ENCODE measurements at places on chromosomes 2 and 18.

- DNase-seq, result no peak
Measured at GRCh38 chr2:58698620-58699019, 457.5 kb upstream of the FANCL start.

- no peak for DNase-seq
Measured at GRCh38 chr2:177281400-177282180, 17.1 kb upstream of the NFE2L2 start.

- DNase-seq, result no peak
Measured at GRCh38 chr2:58543442-58543841, 302.3 kb upstream of the FANCL start.

DNA sequence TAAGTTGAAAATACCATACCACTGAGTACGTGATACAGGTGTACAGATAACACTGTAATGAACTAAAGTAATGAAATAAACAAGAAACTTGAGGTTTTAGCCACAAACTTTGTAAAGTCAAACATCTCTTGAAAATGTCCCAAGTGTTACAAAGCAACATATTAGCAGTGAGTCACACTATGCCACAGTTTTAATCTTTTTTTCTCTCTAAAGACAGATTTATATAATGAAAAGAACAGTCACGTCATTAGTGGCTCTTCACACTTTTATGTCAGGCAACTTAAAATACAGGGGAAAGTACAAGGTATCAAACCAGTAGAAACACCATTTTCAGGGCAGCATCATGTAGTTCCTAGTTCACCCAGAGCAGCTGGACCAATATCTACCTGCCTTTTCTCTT is 42.1 kb downstream of the RAPH1 start:
- DNase-seq, result no peak

- DNase-seq, result no peak
Measured at GRCh38 chr2:179954026-179954425, 53.1 kb downstream of the CWC22 start.

GRCh38 chr2:11074246-11074820 is 80.9 kb upstream of the SLC66A3 start:
- DNase-seq, result no peak

DNA sequence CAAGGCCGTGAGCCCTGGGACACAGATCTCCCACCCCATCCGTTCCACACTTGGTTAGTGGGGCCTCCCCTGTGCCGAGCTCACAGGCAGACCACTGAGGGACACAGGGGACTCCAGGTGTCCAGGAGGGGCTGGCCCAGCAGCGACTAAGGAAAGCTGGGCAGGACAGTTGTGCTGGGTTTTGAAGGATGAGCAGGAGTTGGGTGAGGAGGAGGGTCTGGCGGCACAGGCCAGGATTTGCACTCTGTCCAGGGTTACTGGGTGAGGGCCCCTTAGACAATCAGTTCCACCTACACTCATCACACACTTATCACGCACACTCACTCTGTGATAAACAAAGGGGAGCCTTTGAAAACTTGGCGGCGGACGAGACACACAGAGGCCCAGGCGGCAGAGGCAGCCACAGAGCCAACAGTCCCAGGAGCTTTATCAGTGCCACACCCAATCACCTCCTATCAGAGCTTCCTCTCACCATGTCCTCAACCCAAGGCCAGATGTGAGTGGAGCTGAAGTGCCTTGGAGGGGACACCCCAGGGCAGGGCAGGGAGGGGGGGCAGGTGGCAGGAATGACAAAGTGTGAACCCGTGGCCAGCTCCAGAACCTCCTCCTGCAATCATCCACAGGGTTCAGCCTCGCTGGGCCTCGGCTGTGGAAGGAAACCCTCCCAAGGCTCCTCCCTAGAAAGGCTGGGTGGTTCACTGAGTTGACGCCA is 26.6 kb downstream of the BIN1 start:
- no peak for DNase-seq

DNA sequence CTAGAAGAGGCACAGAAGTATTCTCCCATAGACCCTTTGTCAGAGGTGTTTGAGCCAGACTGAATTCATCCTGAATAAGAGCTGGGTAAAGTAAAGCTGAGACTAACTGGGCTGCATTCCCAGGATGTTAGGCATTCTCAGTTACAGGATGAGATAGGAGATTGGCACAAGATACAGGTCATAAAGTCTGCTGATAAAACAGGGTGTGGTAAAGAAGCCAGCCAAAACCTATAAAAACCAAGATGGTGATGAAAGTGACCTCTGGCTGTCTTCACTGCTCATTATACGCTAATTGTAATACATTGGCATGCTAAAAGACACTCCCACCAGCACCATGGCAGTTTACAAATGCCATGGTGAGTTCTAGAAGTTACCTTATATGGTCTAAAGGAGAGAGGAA is 364.9 kb upstream of the TMEFF2 start:
- no peak for DNase-seq

- no peak for DNase-seq
Measured at GRCh38 chr18:11767935-11768334, 78.9 kb downstream of the GNAL start.

DNA sequence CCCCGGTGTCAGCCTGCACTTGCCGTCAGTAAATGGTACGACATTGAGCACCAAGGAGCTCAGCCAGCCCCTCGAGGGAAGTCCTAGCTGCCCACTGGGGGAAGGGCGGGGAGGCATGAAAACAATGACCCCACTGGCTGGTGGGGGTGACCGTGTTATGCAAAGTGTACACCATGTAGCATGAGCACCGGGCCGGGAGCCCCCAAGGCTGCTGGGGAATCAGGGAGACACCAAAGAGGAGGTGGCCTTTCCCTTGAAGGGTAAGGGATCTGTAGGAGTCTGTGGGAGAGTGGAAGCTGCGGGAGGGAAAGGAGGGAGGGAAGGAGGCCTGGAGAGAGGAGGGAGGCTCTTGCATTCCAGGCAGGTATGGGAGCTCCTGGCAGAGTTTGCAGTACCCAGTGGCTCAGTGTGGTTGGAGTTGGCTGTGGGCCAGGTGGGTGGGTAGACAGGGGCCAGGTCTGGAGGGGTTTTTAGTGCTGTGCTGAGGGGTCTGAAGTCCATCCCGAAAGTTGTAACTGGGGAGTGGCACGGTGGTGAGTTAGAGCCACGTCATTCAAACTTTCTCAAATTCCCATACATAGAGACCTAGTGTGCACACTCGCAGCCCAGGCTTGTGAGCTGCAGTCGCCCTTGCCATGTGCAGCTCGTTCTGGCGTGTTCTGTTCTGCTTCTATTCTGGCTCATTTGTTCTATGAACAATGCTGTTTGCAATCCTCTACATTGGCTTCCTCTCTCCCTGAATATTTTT is 22.4 kb downstream of the RRM2 start:
- DNase-seq, result no peak

GRCh38 chr2:226882606-226883005 is 46.8 kb downstream of the RHBDD1 start:
- no peak for DNase-seq
